ENCODE measurements at places on chromosomes 1 and 21.

DNA sequence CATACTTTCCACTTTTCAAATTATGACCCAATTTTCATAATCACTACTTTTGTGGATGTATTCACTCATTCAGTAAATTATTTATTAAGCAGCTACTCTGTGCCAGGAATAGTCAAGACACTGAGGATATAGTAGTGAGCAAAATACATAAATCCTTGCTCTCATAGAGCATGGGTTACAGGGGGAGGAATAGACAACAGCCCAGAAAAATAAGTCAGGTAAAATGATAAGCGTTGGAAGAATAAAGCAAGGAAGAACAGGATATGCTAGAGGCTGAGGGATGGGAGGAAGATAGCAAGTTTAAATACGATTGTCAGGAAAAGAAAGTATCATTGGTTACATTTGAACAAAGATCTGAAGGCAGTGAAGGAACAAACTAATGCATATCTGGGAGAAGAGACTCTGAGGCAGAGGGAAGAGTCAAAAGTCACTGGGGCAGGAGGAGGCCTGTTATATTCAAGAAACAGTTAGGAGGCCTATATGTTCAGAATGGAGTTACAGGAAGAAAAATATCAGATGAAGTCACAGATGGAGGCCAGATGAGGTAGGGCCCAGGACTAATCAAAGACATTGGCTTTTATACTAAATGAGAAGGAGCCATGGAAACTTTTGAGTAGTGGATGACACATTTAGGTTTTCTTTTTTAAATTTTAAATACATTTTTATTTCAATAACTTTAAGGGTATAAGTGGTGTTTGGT is 42.9 kb downstream of the SEC22B start:
- DNase-seq = no peak

GRCh38 chr1:53981220-53981619 is 35.1 kb downstream of the LRRC42 start:
- no peak for DNase-seq

DNA sequence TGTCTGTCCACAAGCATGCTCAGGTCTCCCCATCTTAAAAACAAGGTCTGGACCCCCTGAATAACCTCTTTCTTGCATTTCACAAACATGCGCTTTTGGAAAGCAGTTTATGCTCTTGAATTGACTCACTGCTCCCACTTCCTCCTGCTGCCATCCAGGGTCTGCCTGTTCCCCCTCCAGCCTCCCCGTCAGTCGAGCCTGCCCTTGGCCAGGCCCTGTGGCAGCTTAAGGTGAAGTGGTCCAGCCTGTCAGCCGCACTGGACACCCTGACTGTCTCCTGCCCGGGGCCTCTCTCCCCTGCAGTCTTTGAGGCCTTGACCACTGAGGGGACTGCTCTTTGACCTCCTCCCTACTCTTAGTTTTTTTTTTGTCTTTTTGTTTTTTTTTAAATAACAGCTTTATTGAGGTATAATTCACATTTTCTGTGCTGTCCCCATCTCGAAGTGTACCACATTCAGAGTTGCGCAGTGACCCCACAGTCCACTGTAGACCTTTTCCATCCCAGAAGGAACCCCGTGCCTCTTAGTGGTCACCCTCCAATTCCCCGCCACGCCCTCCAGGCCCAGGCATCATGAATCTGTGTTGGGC is 18.3 kb downstream of the GPR137B start:
- DNase-seq = no peak

- DNase-seq = no peak
Measured at GRCh38 chr21:14099570-14099969, 111.2 kb downstream of the LIPI start.

DNA sequence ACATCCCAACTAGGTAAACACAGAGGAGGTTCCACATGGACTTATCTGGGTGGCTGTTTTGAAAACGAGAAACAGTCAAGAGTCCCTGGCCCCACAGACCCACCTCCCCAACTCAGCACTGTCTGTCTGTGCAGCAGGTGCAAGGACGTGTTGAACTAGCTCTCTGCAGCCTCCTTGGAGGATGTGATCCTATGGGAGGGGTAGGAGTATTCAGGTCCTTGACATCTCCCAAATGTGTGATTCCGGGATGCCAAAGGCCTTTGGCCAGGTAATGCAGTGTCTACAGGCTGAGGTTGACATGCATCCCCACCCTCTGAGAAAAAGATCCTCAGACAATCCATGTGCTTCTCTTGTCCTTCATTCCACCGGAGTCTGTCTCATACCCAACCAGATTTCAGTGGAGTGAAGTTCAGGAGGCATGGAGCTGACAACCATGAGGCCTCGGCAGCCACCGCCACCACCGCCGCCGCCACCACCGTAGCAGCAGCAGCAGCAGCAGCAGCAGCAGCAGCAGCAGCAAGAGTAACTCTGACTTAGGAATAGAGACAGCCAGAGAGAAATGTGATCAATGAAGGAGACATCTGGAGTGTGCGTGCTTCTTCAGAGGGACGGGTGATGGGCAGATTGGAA is 151.6 kb upstream of the CAMK1G start:
- DNase-seq = no peak

- no peak for DNase-seq
Measured at GRCh38 chr1:23370330-23370708, 683 bp upstream of the ZNF436 start.

GRCh38 chr1:106889583-106889982 is 166.9 kb upstream of the PRMT6 start:
- no peak for DNase-seq

GRCh38 chr1:245327842-245328241 is 173.1 kb downstream of the KIF26B start:
- DNase-seq = no peak

- no peak for DNase-seq
Measured at GRCh38 chr1:218488986-218489385, 143.8 kb downstream of the TGFB2 start.

GRCh38 chr1:230818367-230818766 is 50.0 kb downstream of the C1orf198 start:
- DNase-seq = no peak

GRCh38 chr21:32298148-32298559 is 501 bp upstream of the MRAP start:
- no peak for DNase-seq

- DNase-seq = no peak
Measured at GRCh38 chr1:234018816-234019215, 114.3 kb downstream of the SLC35F3 start.

DNA sequence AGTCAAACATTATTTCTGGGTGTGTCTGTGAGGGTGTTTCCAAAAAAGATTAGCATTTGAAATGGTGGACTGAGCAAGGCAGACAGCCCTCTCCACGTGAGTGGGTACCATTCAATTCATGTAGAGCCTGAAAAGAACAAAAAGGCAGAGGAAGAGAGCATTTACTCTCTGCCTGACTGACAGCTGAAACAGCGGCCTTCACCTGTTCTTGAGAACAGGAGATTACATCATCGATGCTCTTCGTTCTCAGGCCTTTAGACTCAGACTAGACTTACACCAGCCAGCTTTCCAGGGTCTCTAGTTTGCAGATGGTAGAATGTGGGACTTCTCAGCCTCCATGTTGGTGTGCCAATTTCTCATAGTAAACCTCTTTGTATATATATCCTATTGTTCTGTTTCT is 302.3 kb downstream of the BACH1 start:
- no peak for DNase-seq

GRCh38 chr1:18132022-18132710 is 24.6 kb downstream of the IGSF21 start:
- DNase-seq = no peak
